ENCODE measurements at places on chromosomes 5 and 9. TPM values are rescaled to one million over a fixed set of nuclear protein-coding genes. Genes with fewer than 3 reads are reported as not detected.

DNA sequence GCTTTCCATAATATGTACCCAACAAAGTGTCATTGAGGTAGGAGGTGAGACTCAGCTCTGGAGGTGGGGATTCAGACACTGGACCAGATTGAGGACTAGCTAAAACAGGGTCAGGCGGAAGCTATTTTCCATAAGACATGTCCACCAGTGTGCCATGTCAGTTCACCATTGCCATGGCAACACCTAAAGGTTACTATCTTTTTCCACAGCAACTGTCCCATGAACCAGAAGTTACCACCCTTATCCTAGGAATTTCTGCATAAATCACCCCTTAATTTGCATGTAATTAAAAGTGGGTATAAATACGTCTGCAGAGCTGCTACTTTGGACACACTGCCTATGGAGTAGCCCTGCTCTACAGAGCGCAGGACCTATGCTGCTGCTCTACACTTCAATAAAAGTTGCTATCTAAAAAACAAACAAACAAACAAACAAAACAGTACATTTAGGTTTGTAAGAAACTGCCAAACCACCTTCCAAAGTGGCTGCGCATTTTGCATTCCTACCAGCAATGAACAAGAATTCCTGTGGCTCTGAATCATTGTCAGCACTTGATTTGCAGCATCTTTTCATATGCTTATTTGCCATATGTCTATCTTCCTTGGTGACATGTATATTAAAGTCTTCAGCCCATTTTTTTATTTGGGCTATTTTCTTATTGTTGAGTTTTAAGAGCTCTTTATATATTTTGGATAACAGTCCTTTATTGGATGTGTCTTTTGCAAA lies 18.0 kb upstream of the TRIM32 start:
- DNase-seq, result no peak

Gene NRG2
- 0.51 TPM for total RNA-seq

Gene CLIC3
- total RNA-seq, result not detected

- no peak for DNase-seq
Measured at GRCh38 chr9:128405077-128405779, 15.4 kb upstream of the CERCAM start.

DNA sequence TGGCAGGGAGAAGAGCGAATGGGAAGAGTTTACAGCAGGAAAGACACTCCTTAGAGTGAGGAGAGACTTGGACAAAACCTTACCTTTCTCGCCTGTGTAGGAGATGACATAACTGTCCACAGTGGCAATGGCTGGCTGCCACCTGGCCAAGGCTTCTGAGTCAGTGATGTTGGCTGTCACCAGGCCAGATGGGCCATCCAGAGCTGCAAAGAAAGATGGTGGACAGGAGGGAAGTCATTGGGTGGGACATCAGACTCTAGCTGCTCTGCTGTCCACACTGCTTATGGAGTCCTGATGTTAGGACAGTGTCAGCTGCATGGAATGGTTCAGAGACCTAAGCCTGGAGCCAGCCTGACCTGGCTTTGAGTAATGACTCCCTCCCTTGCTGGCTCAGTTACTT lies 79.8 kb downstream of the TNC start:
- DNase-seq, result no peak

Gene FGD3
- total RNA-seq, result not detected

GRCh38 chr5:151745071-151745705 lies 13.2 kb downstream of the ATOX1 start:
- peak; percentile 86 for DNase-seq

GRCh38 chr5:157484768-157485167 lies 24.8 kb downstream of the NIPAL4 start:
- DNase-seq, result no peak

GRCh38 chr9:87569518-87569917 lies 71.9 kb downstream of the DAPK1 start:
- peak; percentile 36 for DNase-seq

GRCh38 chr5:1164696-1165630 lies 36.4 kb upstream of the SLC6A19 start:
- DNase-seq, result no peak

DNA sequence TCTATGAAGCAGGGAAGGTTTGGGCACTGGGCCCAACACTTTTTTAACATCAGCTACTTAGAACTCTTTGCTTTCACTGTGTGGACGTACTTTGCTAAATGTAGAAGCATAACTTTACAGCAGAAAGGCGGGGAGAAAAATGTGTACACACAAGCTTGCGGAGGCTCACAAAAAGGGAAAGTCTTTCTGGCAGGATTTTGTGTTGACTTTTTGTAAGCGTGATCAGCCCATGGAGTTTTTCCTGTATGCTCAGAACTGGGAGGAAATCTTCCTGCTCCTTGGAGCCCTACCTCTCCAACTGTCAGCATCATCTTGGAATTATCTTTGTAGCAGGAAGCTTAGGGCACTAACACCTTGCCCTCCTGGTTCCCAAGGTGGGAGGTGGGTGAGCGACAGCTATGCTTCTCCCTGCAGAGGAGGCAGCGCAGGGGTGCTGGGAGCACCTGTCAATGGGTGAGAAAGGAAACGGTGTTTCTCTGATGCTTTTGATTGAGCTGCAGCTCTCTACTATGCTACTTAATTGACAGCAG lies 321.9 kb downstream of the GADD45G start:
- no peak for DNase-seq

Gene CCDC183
- 0.51 TPM for total RNA-seq

GRCh38 chr5:148696187-148697036 lies 42.1 kb upstream of the HTR4 start:
- DNase-seq, result no peak

GRCh38 chr5:71924980-71925379 lies 182.3 kb upstream of the MAP1B start:
- peak; percentile 77 for DNase-seq

Gene CCDC180
- total RNA-seq, result 0.51 TPM

Gene SPACA9
- total RNA-seq, result 1.0 TPM

GRCh38 chr5:129804705-129805104 lies 56.8 kb downstream of the MINAR2 start:
- DNase-seq, result no peak

Gene QRFP
- total RNA-seq, result not detected

Gene TMEM215
- total RNA-seq, result not detected
